NAMALWA (cell line): ENCODE measurements at places on chromosomes 13 and 19.

DNA sequence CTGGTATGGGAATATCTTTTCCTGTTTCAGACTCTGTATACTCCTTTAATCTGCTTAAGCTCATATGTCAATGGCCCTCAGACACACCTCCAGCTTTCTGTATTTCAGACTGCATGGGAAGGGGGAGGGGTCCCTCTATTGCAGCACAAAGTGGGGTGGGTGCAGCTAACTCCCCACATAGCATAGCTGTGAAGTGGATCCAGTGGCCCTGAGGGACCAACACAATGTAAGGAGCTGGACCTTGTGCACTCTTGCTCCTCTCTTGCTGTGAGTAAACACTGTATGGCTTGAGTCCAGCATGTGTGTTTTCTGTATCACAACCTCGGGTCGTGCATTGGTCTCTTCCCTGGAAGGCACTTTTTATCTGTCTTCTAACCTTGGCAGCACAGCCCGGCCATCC lies 669.9 kb downstream of the PCDH9 start:
- DNase-seq, result no peak

DNA sequence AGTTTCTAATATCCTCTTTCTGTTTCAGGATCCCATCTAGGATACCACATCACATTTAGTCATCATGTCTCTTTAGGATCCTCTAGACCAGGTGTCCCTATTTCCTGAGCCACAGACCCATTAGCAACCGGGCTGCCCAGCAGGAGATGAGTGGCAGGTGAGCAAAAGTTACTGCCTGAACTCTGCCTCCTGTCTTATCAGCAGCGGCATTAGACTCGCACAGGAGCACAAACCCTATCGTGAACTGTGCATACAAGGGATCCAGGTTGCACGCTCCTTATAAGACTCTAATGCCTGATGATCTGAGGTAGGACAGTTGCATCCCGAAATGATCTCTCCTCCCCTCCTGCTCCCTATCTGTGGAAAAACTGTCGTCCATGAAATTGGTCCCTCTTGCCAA lies 7.8 kb upstream of the CEBPG start:
- DNase-seq, result no peak

GRCh38 chr13:39970177-39970846 lies 314.9 kb downstream of the COG6 start:
- no peak for DNase-seq

DNA sequence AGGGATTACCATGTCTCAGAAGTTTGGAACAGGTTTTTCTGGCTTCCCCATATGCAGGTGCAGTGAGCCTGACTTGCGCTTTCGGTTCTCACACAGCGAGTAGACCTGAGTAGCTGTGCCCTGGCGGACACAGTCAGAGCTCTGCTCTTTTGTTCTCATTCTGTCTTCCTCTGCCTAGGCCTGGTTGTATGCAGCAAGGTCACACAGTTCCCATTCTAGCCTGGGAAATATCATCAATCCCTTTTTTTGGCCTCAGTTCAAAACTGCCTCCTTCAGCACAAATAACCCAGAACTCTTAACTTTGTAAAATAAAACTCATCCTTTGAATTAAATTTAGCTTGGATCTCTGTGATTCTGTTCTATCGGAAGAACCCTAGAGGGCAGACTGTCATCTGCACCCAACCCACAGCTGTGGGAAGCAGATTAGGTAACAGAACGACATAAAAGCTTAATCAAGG lies 10.2 kb downstream of the OXGR1 start:
- no peak for DNase-seq

DNA sequence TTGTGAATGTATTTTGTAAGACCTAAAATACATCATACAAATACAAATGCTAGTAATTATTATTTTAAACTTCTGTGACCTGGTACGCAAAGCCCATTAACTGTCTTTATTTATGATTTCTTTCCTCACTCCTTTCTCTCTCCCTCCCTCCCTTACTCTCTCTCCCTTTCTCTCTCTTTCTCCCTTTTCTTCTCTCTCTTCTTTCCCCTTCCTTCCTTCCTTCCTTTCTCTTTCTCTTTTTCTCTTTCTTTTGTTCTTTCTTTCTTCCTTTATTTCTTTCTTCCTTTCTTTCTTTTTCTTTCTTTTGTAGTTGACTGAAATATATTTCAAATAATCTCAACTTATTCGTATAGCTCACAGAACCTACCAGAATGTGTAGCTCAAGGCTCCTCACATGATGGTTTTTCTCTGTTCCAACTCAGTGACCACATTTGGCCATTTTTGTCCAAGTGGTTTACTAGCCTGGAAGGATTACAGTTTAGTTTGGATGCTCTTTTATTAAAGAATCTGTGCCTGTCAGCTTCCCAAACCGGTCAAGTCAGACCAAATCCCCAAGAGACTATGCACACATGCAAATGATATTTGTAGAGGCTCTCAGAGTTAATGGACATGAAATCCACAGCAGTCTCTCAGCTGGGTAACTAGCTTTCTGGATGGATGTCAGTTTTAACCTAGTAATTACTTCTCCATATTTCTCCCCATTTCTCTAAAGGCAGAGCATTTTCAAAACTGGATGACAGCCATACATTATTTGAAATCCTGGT lies 71.7 kb downstream of the POSTN start:
- DNase-seq, result no peak
